ENCODE measurements at places on chromosomes 12 and 14.

DNA sequence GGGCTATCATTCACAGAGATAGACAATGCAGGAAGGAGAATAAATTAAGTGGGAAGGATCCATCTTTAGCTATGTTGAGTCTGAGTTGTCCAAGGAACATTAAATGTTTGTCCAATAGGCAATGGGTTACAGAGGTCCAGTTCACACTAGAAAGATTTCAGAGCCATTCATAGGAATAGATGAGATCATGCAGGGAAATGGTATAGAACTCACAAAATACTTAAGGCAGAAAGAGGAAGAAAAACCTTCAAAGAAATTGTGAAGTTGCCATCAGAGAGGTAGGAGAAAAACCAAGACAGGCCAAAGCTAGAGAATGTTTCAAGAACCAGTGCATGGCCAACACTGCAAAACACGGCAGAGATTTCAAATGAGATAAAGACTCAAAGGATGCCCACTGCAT is 94.1 kb downstream of the PHLDA1 start:
- DNase-seq, result no peak

- no peak for DNase-seq
These were observed 199.1 kb upstream of the KRR1 start for GRCh38 chr12:75710361-75711069.

GRCh38 chr14:90177539-90178189 is 78.7 kb upstream of the PSMC1 start:
- DNase-seq, result no peak

GRCh38 chr12:100463661-100464060 is 10.0 kb upstream of the NR1H4 start:
- DNase-seq, result no peak

GRCh38 chr12:124379938-124380754 is 85.3 kb downstream of the RFLNA start:
- no peak for DNase-seq

DNA sequence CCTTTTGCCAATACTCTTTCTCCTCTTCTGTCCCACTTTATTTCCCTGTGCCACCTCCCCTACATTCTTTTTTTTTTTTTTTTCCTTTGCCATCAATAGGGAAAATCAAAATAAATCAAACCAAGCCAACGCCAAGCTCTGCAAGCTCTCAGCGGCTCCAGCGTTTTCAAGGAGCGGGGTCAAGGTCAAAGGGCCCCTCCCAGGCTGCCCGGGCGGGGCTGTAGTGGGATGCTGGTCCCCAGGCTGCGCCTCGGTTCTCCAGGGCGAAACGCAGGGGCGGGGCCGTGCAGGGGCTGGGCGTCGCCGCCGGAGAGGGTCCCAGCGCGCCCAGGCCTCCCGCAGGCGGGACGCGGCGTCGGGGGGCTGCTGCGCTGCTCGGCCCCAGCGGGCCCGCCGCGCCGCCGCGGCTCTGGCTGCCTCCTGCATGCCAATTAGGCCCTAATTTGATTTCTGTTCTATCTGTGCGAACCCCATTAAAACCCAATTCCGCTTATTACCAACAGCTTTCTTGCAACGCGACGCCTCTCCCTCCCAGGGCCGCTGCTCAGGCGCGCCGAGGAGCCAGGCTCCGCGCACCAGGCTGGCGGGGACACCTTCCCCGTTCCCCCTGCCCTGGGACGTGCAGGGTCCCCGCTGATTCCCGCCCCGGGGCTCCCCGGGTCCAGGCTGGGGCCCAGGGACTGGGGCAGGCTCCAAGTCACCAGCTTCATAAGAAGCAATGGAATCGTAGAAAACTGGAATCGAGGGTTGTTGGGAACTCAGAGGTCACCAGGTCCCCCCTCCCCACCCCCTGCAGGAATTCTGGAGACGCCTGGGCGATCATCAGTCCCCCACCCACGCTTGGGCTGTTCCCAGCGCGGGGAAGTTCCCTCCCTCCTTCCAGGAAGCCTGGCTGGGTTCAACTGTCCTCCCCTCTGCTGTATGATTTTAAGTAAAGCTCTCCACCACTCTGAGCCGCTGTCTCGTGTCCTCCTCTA is 50.7 kb upstream of the MAP1LC3B2 start:
- DNase-seq, result no peak

Measured in activated T-helper 1 cell treated with Interleukin-2 at 50 U/mL for 16 hours (primary cell).